T-helper 2 cell treated with Interferon-gamma antibody and Interleukin-4, amounts not matched to agents 5 μg/mL and 100 μg/mL, for 36 hours (primary cell): ENCODE measurements at places on chromosomes 4 and X.

GRCh38 chr4:39631700-39632079 is 7.0 kb downstream of the SMIM14 start:
- DNase-seq: no peak

DNA sequence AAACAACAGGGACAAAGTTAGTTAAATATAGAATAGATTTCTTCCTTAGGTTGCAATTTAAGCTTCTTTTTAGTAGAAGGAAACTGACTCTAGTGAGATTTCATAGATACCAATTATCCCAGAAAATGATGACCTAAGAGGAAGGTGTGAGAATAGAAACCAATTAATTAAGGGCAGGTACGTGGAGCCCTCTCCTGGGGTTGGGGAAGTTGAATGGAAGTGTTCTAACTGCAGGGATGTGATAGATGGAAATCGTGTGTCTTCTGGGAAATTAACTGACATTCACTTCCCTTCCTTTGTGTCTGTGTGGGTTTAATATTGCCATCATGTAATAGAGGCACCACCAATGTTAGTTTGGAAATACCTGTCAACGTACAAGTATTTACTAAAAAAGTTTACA is 204.1 kb upstream of the ANK2 start:
- no peak for DNase-seq

- DNase-seq: no peak
These were observed 1.8 kb downstream of the PGAM4 start for GRCh38 chrX:77967631-77968030.

GRCh38 chr4:54700986-54701385 is 43.2 kb downstream of the KIT start:
- no peak for DNase-seq

GRCh38 chrX:21972046-21972445 is 31.5 kb downstream of the SMS start:
- DNase-seq: no peak

DNA sequence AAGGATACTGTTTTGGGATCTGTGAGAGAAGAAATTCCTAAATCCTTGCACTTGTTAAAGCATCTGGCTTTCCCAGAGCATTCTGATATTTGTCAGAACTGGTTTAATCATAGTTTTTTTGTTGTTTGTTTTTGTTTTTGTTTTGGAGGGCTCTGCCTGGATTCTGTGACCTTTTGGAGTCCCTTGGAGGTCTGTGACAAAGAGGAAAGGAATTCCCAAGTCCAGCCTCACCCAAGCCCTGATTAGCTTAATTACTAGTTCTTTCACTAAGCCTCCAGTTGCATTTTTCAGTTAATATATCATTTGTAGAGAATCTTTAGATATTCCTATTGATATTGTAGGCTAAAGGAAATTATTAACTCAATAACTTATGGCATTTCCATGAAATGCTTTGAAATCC is 711 bp downstream of the ACE2 start:
- DNase-seq: no peak

- no peak for DNase-seq
These were observed 120.2 kb upstream of the HCCS start for GRCh38 chrX:10990976-10991375.

- no peak for DNase-seq
These were observed 119.4 kb downstream of the AKAP4 start for GRCh38 chrX:50081282-50081889.

DNA sequence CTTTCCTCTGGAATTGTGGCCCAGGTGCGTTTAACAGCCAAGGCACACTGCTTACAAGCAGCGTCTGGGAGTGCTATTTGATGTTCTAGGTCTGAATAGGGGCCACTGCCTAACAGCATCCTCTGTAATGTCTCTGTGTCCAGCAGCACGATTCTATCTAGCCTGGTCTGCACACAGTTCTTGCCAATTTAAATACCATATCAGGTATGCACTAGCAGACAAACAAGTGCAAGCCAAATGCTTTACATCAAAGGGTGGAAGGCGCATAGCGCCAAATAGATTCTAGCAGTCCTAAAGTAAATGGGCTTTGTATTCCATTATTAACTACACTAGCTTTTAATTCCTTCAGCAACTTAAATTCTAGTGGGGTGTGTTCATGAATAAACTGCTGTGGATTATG is 15.8 kb upstream of the UGDH start:
- no peak for DNase-seq

DNA sequence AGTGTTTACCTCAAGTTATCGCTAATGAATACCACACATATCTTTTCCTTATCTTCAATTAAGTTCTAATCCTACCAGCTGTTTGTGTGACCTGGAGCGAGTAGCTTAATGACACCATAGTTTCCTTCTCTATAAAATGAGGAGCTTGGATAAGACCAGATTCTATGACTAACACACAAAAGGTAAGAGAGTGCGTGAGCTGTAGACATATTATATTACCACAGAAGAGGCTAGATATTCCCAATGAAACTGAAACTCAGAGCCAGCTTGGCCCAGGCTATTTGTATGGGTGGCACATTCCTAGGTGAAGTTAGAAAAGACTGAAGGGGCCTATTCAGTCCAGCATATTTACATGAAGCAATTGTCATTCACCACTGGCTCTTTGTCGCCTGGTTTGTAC is 30.2 kb downstream of the ASB5 start:
- no peak for DNase-seq

GRCh38 chr4:182493377-182493776 is 250.2 kb downstream of the TENM3 start:
- no peak for DNase-seq

DNA sequence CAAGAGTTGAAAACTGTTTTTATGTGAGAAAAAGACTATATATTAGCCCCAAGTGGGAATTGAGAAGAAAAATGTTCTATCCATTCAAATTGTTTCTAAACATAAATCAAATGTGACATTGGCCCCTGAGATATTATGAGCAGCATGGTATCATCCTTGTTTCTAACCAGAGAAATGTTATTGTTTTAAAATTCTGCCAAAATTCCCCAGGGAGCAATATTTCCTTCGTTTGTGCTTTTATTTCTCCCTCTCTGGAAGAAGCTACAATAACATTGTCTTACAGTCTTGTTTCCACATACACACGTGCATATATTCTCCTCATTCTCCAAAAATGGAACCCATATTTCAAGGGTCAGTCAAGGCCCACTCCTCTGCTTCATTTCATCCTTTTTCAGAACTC is 46.7 kb downstream of the MAGEB17 start:
- DNase-seq: no peak

- no peak for DNase-seq
These were observed 28.0 kb downstream of the DMD start for GRCh38 chrX:33183361-33183760.

DNA sequence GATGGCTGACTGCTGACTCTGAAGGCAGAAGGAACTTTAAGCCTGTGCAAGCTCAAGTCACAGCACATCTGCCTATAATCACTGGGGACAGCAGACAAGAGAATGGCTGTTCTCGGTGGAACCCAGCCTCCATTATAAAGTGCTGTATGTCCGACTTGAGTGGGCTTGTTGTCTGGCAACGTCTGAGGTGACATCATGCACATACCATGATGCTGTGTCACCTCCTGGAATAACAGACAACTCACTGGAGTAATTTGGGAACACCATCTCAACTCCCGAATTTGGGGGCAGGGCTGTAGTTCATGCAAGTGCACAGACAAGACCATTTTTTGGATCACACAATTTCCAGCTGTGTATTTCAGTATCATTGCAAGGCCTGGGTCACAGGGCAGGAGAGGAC is 59.8 kb upstream of the GPM6B start:
- DNase-seq: no peak

- no peak for DNase-seq
These were observed 30.2 kb downstream of the AFF2 start for GRCh38 chrX:148530464-148531077.

- DNase-seq: no peak
These were observed 278.1 kb upstream of the ARSJ start for GRCh38 chr4:114257501-114257900.

GRCh38 chr4:153021276-153021675 is 85.2 kb downstream of the FHDC1 start:
- DNase-seq: no peak

DNA sequence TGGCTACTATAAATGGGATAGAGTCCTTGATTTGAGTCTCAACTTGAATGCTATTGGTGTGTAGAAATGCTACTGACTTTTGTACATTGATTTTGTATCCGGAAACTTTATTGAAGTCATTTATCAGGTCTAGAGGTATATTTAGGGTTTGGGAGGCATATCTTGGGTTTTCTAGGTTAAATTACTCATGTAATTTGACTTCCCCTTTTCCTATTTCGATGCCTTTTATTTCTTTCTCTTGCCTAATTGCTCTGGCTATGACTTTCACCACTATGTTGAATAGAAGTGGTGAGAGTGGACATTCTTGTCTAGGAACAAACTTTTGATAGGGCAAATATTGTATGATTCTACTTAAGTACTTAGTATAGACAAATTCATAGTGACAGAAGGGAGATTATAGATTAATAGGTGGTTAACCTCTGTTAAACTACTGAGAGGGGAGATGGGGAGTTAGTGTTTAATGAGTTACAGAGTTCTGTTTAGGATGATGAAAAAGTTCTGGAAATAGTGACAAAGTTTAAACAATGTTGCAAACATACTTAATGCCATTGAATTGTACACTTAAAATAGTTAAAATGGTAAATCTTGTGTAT is 22.8 kb upstream of the HSPA4L start:
- DNase-seq: no peak

DNA sequence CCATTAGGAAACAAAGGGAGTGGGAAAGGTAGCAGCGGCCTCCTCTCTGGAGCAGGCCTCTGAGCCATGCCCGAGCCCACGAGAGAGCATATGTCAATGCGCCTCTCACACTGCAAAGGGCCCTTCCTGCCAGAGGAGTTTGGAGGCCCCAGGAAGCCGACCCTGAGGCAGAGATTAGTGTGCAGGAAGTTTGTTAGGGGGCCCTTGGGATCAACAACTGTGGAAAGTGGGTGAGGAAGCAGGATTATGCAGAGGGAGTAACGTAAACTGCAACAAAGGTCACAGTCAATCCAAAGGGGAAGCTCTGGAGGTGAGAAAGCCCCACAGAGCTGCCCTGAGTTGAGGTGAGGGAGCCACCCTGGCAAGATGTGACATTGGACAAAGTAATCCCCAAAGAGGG is 17.4 kb downstream of the RTL5 start:
- DNase-seq: no peak

DNA sequence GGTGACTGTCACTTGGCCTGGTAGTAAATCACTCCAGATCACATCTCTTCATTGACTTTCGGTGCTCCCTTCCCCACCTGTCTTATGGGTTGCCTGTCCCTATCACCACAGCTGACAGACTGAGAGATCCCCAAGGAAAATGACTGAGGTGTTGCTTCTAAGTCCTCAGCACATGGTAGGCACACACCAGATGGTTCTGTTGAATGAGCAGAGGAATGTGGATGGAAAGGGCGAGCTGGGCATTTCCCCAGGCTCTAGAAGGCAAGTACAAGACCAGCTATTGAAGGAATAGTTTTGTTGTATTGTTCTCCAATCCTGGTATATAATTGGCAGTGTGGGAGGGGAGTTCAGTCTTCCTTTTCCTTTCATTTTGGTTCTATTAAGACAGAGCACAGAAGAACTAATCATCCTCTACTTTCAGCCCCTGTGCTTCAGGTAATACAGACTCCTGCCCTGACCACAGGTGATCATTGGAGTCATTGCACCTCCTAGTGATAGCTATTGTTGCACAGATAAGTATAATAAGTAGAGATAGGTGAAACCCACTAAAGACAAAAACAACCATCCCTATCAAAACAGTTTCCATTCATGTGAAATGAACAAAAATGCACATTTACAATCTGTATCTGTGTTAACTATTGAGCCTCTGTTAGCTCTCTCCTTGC is 158.6 kb downstream of the TRAM1L1 start:
- no peak for DNase-seq

GRCh38 chrX:97211070-97211469 is 327.4 kb downstream of the RPA4 start:
- DNase-seq: no peak

DNA sequence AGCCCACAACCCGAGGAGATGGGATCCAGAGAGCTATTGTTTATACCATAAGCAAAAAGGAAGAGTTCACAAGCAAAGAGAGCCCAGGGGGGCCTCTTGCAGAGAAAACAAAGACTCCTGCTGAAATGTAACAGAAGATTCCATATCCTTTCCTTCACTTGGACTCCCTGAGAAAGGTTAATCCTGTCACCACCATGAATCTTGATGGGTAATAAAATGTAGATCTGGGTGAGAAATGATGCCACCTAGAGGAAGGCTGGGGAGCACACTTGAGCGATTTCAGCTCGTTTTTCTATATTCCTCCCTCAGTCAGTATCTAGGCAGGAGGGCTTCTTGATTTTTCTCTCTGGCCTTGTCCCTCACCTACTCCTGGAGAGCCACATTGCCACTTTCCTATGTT is 10.2 kb upstream of the KCNE5 start:
- DNase-seq: no peak

GRCh38 chrX:154515966-154516655 is at the start of gene FAM3A:
FAM3A (minus strand) TSS chrX:154516232; CDS start chrX:154515772, 460 bp downstream.
- DNase-seq: peak; percentile 86

- peak; percentile 3 for DNase-seq
These were observed 6.1 kb downstream of the AKAP17A start for GRCh38 chrX:1597345-1598020.

DNA sequence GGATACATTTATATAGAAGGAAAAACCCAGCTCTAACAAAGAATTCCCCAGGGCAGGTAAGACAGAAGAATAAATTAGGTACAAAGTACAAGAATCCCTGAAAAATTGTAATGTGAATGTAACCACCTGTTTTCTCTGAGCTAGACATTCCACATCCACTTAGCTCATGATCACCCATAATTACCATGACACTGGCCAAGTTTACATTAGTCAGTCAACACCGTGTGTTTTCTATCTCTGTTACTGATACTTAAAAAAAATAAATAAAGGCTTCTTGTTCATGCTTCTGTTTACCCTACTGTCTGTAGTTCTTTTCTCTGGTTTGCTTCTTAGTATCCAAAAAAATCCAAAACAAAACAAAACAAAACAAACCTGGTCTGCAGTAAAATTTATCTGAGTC is 66.0 kb downstream of the CBLL2 start:
- DNase-seq: no peak

- no peak for DNase-seq
These were observed 43.7 kb downstream of the FRMPD3 start for GRCh38 chrX:107493141-107493540.

DNA sequence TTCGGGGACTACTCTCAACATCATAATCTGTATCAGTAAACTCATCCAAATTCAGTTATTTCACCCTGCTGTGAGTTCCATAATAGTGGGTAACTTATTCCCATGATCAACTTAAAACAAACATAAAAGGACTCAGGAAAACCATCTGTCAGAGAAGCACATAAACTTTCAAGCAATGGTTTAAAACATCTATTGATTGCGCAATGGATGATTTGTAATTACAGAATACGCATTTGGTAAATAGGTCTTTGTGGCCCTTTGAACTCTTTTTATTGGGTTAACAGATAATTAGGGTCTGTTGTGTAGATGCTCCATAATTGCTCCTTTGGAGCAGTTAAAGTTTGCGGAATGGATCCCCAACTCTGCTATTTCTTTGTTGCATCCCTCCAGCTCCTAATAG is 115.3 kb downstream of the KIT start:
- no peak for DNase-seq

DNA sequence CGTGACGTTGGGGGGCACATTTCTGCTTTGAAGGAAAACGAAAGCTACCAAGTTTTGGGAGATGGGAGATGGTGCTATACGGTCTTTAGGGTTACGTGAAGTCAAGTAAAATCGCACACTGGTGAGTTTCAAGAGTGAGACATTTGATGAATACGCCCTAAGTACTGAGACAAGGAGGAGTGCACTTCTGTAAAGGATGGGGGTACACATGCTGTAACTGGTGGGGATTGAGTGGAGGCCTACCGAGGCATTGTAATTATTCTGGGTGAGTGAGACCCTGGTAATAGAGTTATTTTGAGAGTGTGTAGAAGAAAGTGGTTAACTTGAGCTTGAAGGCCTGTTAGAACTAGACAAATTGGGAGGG is 536 bp downstream of the SH3BGRL start:
- no peak for DNase-seq
